Stimulated activated CD4-positive, alpha-beta T cell treated with anti-CD3 and anti-CD28 coated beads, Interleukin-1b, Interleukin-23, amount 100 ng/mL, for 48 hours (primary cell): ENCODE measurements at places on chromosomes 11 and 22.

DNA sequence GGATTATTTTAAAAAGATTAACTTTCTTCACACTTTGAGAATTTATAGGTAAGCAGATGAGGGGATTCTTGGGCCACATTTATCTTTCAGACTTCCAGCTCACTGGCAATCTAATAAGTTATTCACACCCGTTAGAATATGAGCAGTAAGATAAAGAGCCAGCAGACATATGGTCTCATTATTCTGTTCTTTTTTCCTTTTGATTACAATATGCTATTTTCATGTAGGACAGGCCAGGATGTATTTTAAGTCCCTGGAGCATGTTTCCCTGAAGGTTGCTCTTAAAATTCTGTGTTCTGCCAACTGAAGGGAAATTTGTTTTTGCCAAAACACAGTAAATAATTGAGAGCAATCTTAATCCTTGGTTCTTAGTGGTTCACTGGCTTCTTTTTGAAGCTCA lies 22.2 kb downstream of the PDHX start:
- no peak for DNase-seq

DNA sequence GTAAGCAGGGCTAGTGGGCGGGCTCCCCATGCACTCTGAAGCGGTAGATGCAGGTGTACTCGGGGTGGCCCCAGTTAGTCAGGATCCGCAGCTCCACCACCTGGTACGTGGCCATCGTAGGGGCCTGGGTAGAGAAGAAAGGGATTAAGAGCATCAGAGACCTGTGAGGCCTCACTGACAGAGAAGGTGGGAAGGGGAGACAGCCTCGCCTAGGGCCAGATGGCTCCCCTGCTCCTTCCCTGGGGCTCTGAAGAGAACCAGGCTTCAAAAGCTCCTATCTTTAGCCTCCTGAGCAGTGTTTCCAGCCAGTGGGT lies 19.6 kb downstream of the SUN2 start:
- no peak for DNase-seq

DNA sequence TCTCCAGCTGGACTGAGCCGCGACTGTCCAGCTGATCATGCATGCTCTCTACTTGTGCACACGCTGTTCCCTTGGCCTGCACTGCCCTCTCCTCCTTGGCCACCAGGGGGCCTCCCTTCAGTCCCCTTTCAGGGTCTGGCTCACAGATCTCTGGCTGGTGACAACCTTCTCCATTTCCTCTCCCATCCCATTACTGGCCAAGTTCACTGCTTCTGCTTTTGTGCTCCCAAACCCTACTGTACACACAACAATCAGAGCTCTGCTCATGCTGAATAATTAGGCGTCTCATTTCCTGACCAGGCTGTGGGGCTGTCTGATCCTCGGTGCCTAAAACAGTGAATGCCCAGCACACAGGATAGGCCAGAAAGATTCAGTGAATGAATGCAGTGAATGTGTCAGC lies 224.0 kb upstream of the NARS2 start:
- peak; percentile 29 for DNase-seq

DNA sequence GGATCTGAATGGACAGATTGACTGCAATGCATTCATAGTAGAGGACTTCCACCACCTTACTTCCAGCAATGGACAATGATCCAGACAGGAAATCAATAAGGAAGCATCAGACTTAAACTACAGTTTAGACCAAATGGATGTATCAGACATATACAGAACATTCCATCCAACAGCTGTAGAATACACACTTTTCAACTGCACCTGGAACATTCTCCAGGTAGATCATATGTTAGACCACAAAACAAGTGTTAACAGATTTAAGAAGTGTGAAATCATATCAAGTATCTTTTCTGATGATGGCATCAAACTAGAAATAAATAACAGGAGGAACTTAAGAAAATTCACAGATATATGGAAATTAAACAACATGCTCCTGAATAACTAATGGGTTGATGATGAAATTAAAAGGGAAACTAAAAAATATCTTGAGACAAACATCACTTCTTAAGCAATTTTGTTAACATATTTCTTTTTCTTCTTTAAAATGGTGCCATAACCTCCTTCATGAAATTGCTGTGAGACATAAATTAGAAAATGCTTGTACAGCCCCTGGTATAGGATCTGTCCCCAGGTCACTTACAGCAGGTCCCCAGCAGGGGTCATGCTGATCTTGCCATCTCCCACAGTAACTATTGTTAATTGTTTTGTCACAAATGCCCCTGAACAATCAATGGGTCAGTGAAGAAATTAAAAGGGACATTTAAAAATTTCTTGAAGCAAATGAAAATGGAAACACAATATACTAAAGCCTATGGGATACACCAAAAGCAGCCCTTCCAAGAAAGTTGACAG lies 100.0 kb upstream of the OR4B1 start:
- DNase-seq, result no peak

GRCh38 chr11:11010624-11011127 lies 152.8 kb upstream of the ZBED5 start:
- no peak for DNase-seq
